ENCODE measurements at places on chromosomes 6 and 20.

GRCh38 chr6:57097596-57097995 lies 7.6 kb downstream of the ZNF451 start:
- no peak for DNase-seq

DNA sequence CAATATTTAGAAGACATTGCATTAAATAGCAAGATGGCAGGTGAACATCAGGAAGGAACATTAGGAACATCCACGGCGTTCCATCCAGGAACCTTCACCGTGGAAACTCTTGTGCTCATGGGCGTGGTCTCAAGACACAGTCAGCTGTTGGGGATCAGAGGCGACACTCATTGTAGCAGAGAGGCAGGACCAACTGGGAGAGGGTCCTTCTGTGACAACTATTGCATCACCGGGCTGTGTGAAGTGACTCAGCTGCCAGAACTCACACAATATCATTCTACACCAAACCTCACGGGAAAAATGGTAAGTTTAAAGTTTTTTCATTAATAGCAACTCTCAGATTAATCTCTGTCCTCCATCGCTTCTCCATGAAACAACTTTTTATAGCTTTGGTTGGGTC lies 334.8 kb upstream of the SULF2 start:
- no peak for DNase-seq

GRCh38 chr20:44683263-44684046 lies 31.7 kb upstream of the CCN5 start:
- DNase-seq, result no peak

- DNase-seq, result no peak
Observed at GRCh38 chr20:54560357-54560756, 85.0 kb downstream of the DOK5 start.

DNA sequence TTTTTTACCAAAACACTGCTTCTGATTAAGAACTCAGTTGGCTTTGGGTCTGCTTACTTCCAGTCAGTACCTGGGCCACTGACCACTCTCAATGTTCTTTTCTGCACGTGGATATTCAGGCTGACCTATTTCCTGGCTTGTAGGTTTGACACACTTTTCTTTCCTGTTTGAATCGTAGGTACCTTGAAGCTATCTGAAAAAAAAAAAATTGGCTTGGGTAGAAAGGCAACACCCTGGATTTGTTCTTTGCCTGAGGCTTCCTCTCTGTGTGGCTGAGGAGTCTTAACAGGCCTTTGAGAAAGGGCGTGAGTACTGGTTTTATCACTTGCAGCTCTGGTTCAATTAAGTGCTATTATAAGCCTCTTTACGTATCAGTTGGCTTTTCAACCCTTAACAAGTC lies 60.6 kb upstream of the IL20RA start:
- no peak for DNase-seq

DNA sequence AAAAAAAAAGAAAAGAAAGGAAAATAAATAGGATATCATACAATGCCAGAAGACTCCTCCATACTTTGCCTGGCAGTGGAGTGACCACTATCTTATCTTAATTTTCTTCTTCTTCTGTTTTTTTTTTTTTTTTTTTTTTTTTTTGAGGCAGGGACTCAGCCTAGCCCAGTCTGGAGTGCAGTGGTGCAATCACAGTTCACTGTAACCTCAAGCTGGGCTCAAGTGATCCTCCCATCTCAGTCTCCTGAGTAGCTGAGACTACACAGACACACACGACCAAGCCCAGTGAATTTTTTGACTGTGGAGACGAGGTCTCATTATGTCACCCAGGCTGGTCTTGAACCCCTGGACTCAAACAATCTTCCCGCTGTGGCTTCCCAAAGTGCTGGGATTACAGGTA lies 17.1 kb upstream of the MMP9 start:
- no peak for DNase-seq

- no peak for DNase-seq
Observed at GRCh38 chr6:160973311-160974250, 18.0 kb upstream of the MAP3K4 start.

GRCh38 chr6:7203939-7204338 lies 96.2 kb downstream of the RREB1 start:
- DNase-seq, result no peak
